ENCODE measurements at places on chromosomes 2 and 18. TPM values are rescaled to one million over a fixed set of nuclear protein-coding genes. Genes with fewer than 3 reads are reported as not detected.

DNA sequence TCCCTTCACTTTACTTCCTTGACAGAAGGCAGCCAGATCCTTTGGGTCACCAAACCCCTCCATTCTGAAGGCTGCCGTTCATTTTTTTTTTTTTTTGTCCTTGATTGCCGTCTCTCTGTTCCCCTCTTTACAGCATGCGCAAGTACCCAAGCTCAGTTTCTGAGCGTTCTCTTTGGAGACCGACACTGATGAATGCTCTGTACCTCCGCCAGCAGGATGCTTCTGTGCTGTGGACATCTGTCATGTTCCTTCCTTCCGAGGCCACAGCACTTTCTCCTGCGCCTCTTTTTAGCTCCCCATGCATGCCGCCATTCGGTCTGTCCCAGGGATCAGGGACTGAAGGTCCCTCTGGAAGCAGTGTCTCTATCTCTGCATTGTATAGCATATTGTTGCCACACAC is 278.7 kb upstream of the RAB12 start:
- no peak for DNase-seq

DNA sequence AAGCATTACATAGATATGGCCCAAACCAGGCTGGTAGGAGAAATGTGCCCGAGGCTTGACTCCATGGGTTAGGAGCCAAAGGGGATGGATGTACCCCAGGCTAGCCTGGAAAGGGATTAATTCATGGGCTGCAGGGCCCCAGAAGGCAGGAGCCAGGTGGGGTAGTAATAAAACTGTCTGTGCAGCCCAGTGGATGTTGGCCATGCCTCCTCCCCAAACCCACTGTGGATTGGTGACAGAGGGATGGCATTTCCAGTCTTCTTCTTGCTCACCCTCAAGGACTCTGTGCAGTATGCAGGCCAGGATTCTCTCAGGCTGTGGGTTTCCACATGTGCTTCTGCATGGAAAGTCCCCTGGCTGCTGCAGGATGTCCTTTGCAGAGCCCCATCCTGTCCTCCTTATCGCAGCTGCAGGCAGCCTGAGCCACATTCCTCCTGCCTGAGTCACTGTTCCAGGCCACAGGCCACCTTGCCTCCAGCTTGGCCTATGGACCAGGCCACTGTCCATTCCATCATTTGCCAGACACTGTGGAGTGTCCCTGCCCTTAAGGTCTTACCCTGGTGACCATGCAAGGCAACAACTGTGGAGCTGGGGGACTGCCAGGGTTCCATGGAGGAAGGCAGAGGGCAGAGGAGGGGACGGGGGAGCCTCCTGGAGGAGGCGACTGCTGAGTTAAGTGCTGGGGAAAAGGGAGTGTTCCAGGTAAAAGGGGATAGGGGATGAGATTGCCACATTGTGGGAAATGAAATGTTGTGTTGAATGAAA is 38.9 kb downstream of the INO80C start:
- DNase-seq = peak; percentile 74

DNA sequence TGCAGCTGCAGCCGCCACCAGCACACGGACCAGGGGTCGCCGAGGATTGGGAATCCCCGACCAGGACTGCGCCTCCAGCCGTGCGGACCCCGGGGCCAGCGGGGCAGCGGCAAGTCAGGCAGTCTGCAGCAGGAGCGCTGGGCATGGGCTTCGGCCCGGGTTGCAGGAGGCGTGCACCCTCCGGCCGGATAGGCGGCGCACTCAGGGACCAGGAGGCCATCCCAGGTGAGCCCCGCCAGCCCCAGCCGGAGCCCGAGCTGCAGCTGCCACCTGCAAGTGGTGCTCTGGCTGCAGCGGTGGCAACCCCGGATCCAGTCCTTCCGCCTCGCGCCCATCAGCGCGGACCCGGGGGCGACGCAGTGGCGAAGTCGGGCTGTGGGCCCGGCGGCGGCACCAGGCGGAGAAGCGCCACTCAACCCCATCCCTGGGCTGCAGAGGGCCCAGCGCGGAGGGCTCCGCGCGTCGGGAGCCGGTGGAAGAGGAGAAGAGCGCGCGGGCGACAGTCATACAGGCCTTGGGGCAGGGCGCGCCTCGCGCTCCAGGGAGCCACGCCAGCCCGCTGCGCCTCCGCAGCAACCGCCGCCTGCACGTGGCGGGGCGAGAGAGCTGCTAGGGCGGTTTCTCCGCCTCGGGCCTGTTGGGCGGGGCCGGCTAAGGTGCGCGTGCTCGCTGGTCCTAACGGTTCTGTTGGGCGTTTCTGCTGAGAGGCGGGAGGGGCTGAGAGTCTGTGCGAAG is 73.8 kb downstream of the RPIA start:
- DNase-seq = no peak

DNA sequence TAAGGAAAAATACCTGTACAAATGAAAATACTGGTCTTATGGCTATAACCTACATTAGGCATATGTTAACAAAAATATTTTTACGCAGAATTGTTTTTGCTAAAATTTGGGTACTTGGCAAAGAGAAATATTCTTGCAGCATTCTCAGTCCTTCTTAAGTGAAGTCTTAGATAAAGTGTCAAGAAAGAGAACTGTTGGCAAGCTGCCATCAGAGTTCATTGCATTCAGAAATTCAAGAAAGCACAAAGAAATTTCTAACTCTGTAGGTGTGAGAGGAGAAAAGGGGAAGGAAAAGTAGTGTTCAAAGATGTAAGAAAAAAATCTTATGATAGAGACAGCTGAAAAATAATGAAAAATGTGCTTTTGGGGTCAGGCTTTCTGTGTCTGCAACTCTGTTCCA is 86.7 kb downstream of the IRS1 start:
- no peak for DNase-seq

DNA sequence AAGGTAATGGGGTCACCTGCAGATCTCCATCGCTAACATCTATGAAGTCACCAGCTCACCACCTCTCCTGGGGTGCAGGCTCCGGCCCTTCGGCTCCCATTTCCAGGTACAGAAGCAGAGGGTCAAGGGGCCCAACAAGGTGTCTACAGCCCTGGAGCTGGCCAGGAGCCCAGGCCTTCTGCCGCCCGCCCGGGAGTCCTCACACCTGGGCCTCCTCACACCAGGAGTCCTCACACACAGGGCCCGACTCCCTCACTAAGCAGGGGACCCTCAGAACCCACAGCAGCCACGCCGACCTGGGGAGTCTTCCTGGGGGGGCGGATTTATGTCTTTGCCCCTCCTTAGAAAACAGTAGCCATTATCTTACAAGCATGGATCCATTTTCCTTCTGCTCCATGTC is 43.4 kb upstream of the TPO start:
- no peak for DNase-seq

DNA sequence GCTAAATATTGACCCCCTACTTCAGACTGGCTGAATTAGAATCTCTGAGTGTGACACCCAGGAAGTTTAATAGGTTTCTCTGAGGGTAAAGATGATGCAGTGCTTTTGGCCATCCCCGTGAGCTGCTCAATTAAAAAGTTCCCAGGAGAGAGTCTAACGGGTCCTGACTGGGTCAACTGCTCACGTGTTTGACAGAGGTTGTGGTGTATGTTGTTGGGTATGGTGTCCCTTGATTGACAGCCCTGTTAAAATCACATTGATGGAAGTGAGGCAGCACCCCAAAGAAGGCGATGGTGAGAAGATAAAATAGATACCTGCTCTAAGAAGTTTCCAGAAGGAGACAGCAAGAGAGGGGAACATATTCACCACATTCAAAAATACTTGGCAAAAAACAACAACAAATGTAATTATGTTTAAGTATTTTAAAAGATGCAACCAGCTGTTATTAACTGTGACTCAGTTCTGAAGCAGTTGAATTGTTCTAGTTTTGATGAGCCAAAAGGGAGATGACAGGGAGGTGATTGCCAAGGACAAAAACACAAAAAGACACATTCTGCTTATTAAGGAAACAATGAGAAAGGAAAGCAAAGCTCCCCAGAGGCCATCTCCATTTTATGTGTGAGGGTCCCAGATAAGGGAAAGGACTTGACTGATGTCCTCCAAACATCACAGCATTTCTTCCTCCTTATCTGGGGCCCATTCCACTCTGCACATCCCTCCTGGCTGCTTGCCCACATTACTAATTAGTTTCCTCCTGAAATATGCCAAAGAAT is 11.5 kb upstream of the GMCL1 start:
- no peak for DNase-seq

DNA sequence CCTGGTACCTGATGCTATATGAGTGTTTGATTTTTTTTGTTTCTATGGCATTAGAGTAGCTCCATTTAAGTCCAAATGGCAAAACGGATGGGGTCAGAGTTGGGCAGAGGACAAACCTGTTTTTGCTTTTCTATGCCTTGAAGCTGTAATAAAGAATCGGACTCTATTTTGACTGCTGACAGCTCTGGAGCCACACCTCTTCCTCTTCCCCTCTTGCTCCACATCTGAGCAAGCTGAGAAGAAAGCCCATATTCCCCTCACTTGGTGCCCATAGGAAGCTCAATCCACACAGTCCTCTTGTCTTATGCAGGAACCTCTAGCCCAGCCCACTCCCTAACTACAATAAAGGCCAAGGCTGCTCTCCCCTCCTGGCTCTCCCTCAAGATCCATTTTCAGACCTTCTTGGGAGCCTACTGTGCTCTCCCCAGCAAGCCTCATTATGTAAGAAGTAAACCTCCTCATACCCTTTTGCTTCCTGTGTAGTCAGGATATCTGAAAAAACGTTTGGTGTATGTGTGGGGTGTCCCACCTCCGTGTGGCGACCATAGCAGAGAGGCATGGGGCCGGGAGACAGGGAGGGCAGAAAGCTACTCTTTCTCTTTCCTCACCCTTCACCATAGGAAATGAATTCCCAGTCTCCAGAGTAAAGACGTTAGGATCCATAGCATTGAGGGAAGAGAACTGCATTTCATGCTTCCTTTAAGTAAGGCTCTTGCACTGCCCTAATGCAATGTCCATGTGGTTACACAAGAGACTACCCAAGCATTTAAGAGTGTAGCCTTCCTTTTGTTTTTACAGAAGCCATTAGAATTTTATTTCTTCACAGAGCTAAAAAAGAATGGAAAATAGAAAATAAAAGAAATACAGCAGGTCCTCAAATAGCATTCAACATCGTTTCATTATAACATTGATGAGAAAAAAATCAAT is 41.9 kb upstream of the RAPGEF4 start:
- DNase-seq = no peak

DNA sequence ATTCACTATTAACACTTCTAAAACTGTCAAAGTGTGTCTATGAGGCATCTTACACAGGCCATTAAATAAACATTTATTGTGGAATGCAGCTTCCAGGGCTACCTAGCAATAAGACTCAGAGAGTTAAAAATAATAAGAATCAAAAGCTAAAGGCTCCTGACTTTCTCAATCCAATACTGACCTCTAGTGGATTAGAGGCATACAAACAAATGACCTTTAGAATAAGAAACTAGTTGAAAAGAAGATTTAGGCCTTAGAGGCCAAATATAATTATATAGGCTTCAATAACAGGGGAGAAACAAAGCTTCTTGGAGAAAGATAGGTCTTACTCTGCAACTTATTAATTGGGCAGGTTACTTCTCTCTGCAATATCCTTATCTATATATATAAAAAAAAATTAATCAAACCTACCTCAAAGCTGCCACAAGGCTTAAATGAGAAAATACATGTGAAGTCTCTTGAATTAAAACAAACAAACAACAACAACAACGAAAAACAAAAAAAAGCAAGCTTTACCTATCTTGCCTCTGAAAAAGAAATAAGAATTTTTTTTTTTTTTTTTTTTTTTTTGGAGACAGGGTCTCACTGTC is 246.1 kb downstream of the EXOC6B start:
- DNase-seq = no peak

DNA sequence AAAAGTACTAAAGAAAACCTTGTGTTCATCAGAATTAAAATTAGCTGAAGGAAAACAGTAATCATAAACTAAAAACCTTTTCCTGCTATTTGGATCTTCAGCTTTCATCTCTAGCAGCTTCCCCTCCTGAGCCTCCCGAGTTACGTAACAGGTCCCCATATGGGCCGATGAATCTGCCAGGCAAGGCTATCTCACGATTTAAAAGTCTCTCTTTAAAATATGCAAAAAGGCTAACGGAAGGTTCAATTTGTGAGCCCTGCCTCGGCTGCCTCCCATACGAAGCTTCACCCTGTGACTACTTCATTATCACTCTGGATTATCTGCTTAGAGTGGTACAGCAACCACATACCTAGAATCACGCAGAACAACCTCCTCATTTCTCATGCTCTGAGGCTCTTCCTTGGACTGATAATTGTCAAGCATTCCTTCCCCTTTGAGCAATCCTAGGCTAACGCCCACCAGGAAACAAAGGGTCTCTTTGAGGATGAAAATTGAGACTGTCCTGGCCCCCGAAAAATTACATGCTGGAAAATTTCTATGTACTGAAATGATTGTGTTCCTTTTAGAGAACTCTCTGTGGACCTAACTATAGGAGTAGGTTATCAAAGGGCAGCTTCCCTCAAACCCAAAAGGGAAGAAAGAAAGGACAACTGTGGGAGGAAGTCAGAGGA is 147.4 kb downstream of the ZEB2 start:
- DNase-seq = peak; percentile 77

DNA sequence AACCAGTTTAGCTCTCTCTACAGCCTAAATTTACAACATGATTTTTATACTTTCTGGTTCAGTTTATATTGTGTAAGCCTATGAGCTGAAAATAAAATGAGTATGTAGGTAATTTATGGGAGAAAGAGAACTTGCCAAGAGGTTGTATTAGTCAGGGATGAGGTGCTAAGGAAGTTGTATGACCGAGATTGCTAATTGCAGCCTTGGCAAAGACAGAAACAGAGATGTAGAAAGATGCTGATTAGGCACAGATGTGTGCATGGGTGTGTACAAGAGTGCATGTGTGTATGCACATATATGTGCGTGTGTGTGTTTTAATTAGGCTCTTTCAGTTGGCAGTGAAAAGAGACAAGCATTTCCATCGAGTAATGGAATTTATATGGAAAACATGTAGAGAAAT is 213.9 kb downstream of the FBXO15 start:
- no peak for DNase-seq

DNA sequence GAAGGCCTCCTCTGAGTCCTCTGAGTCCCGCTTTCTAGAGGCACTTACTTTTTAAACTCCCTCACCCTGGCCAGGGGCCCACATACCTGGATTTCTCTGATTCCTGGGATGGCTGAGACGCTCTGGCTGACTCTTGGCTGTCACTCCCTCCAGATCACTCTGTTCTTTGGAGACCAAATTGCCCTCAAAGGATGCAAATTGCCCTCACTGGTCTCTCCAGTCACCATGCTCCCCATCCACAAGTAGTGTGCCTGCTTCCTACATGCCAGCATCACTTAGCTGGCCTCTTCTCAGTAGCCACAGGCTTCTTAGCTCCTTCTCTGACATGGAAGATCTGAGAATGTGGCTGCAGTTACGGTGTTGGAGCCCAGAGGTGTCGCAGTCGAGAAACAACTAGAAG is 41.3 kb upstream of the CCDC68 start:
- DNase-seq = no peak

- DNase-seq = no peak
Observed at GRCh38 chr2:163828771-163829170, 93.0 kb upstream of the FIGN start.

SYT4 gene
- total RNA-seq = 3.8 TPM

ZNF236 gene
- total RNA-seq = 18.9 TPM

CYS1 gene
- total RNA-seq = 7.5 TPM

CFAP53 gene
- total RNA-seq = 0.27 TPM

COL4A4 gene
- total RNA-seq = 1.1 TPM
